HEK293T (cell line): ENCODE measurements at places on chromosomes 12 and 14.

GRCh38 chr12:68622250-68622649 is 11.6 kb downstream of the RAP1B start:
- DNase-seq: no peak

- no peak for DNase-seq
These were observed 129.0 kb upstream of the HMGA2 start for GRCh38 chr12:65695113-65695865.

GRCh38 chr14:105093431-105094192 is 28.4 kb upstream of the GPR132 start:
- peak; percentile 92 for DNase-seq

DNA sequence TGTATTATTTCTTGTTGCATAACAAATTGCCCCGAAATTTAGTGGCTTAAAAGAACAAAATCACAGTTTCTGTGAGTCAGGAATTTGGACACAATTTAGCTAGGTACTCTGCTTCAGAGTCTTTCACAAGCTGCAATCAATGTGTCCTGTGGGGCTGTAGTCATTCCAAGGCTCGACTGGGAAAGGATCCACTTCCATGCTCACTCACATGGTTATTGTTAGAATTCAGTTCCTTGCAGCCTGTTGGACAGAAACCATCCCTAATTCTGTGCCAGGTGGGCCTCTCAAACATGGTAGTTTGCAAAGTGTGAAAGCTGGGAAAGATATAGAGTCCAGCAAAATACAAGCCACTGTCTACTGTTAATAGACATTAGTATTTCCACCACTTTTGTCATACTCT is 59.7 kb upstream of the ARID2 start:
- DNase-seq: no peak

DNA sequence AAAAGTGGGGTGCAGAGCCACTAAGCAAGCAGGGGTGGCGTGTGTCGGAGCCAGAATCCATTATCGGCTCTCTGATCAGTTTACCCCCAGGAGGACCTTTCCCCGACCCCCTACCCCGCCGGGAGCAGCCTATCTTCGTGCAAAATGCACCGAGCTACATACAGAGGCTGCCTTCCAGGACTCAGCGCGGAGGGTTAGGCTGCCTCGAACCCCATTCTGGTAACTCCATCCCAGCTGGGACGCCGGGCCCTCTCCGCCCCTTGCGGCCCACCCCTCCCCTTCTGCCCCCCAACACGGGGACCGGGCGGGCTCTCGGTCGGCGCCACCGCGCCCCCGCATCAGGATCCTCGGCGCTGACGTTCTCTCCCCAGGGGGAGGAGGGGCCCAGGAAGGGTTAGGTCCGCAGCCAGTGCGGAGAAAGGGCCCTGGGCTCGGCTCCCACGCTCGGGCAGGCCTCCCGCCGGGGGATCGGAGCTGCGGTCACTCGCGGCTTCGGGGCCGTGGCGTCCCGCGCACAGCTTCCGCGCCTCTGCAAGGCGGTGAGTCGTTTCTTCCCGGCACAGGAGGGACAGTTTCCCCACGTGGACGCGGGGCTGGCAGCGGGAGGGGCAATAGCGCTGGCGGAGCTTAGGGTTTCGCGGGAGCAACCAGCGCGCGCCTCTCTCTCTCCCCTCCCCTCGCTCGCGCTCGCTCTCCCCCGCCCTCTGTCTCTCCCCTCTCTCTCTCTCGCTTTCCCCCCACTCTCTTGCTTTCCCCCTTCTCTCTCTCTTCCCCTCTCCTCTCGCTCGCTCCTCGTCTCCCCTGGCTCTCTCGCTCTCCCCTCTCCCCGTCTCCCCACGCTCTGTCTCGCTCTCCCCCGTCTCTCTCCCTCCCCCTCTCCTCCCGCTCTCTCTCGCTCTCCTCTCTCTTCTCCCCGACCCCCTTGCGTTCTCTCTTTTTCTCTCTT is 12.5 kb upstream of the MAP3K9 start:
- DNase-seq: peak; percentile 58

DNA sequence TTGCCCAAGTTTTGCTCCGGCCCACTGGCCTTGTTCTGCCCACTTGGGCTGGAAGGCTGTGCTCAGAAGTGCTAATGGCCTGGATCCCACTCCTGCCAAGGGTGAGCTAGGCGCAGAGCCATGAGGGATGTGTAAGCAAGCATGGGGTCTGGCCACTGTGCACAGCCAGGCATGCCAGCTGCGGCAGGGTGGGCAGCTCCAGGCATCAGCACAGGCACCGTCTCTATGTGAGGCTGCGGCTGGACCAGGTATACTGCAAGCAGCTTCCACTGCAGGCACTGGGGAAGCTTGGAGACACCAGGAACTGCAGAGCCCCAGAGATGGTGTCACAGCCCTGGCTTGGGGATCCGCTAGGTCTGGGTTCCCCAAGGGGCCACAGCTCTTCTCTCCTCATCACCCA is 264.9 kb downstream of the LRIG3 start:
- DNase-seq: no peak

- no peak for DNase-seq
These were observed 53.5 kb upstream of the PPP2R5C start for GRCh38 chr14:101707863-101708620.

- DNase-seq: no peak
These were observed 327.5 kb upstream of the DIO3 start for GRCh38 chr14:101233808-101234207.

DNA sequence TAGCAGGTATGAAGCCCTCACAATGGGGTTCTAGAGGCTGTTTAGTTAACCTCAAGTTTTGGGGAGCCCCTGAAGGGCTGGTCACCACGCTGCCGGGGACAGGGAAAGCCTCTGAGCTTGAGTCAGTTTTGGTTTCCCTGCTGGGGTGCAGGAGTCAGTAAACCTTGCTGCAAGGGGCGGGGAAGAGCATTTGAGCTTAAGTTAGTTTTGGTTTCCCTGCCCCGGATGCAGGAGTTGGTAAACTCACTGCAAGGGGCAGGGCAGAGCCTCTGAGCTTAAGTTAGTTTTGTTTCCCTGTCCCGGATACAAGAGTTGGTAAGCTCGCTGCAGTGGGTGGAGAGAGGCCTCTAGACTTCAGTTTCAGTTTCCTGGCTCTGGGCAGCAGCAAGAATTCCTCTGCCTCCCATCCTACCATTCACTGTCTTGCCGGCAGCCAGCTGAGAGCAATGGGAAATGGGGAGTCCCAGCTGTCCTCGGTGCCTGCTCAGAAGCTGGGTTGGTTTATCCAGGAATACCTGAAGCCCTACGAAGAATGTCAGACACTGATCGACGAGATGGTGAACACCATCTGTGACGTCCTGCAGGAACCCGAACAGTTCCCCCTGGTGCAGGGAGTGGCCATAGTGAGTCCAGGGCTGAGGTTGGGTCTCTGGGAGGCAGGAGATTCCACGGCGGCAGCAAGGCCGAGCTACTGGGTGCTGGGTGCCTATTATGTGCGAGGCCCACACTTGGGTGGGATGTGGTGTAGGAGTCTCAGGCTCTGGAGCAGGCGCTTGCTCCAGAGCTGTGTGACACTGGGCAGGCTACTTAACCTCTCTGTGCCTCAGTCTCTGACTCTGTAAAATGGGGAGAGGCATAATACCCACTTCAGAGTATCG is at the start of gene OAS2:
Gene OAS2 (plus strand): TSS at position 357 of the 878 bp plus-strand sequence. CDS start 90 bp downstream, at position 447.
- DNase-seq: no peak

- no peak for DNase-seq
These were observed 34.4 kb upstream of the EGLN3 start for GRCh38 chr14:33985242-33985641.

GRCh38 chr12:68374307-68374982 is 42.3 kb upstream of the MDM1 start:
- DNase-seq: no peak

DNA sequence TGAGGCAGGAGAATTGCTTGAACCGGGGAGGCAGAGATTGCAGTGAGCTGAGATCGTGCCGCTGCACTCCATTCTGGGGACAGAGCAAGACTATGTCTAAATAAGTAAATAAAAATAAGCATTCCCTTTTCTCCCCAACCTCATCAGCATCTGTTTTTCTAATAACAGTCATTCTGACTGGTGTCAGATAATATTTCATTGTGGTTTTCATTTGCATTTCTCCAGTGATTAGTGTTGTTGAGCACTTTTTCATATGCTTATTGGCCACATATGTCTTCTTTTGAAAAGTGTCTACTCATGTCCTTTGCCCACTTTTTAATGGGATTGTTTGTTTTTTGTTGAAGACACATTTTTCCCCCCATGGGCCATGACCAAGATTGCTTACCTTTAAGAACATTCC is 243.2 kb downstream of the ADAMTS20 start:
- no peak for DNase-seq
